Dorsolateral prefrontal cortex (tissue), 122 donors: ENCODE measurements at places on chromosomes 4 and X.
A peak's percentile ranks its signal among the peaks of the same experiment; 100 is the strongest.

- no peak for DNase-seq
Observed at GRCh38 chrX:132909643-132910042, 48.8 kb downstream of the HS6ST2 start.

- peak; percentile 39 for DNase-seq
Observed at GRCh38 chr4:150079081-150079581, 886 bp downstream of the DCLK2 start.

DNA sequence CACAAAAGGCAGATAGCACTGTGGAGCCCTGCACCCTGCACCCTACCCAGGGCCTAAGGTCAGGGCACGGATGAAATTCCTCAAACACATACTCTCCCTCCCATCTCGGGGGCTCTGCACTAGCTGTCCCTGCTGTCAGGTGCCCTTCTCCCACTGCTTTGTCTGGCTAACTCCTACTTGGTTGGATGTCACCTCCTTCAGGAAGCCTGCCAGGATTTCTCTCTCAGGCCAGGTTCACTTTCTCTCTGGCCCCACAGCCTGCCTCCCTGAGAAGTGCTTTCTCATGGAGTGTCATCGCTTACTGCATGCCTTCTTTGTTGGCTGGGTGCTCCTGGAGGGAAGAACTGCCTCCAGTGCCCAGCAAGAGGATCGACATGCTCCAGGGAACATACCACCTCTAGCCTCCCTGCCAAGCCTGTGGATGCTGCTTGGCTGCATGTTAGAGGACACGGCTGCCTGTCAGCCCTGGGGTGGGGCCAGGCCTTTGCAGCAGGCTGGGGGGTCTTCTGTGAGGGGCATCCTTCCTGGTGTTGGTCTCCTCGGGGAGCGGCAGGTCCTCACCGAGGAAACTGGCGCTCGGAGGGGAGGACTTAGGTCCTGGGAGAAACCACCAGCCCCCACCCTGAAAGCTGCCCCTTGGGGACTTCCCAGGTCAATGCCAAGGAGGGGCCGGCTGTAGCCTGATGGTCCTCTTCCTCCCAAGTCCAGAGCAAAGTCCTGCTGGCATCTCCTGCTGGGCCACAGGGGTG lies 15.0 kb downstream of the ABLIM2 start:
- no peak for DNase-seq

DNA sequence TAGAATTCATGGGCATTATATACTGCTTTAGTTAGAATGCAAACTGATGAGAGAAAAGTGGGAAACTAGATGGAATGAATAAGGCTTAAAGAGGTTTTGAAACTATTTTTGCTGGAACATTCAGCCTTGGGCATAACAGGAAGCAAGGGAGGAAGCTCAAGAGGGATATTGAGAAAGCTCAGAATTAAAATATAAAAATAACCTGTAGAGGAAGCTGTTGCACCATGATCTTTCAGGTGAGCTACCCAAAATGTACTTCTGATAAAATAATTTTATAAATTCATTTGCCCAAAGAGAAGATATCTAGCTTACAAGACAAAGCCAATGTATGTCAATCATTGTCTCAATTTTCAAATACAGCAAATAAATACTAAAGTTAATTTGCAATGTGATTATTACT lies 11.3 kb downstream of the GC start:
- no peak for DNase-seq

DNA sequence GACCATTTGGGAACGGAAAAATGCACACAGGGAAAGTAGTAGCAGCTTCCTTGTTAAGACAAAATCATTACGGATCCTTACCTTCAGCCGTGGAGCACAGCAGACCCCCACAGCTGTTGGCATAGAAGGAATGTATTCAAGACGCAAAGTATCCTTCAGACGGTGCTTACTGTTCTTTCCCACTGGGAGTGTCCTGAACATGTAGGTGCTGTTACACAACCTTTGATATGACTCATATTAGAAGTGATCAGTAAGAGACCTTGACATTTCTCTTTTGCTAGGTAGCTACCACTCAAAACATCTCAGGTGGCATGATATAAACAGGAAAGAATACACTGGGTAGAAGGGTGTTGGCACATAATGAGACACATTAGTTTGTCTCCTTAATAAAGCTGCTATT lies 154.0 kb upstream of the FMR1 start:
- no peak for DNase-seq

- no peak for DNase-seq
Observed at GRCh38 chr4:159308566-159309340, 205.9 kb downstream of the RAPGEF2 start.

DNA sequence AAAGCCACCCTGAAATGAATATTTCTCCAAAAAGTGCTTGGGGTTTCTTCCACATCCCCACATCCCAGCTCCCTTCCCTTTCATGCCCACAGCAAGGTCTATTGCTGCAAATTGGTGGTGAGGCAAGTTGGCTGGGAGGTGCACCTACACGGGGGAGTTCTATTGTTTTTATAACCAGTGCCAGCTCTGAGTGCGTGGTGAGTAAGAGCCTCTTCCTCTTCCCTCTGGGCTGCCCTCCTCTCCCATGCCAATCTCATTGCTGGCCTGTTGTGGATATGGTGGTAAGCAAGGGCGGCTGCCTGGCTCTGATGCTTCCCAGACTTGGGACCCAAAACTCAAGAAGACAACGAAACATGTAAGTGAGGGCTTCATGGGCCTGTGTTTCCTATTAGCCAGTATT lies 204.3 kb downstream of the SHROOM3 start:
- no peak for DNase-seq

DNA sequence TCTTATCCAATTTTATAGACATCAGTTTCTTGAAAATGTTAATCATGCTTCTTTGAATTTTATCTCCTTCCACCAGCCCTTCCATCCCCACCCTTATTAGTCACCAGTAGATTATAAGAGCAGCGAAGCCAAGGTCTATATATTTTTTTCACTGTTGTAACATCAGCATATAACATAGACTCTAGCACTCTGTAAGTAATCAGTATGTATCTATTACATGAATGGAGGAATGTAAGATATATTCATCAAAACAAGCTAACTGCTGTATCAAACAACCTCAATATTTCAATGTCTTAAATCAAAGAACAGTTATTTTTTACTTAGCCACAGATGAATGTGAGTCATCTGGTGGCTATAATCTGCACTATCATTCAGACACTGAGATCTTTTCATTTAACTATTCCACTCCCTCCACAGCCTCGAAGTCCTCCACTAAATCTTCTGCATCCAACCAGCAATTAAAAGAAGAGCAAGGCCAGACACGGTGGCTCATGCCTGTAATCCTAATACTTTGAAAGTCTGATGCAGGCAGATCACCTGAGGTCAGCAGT lies 178.9 kb downstream of the CENPC start:
- DNase-seq: no peak

- no peak for DNase-seq
Observed at GRCh38 chrX:112851161-112851779, 10.6 kb upstream of the AMOT start.

DNA sequence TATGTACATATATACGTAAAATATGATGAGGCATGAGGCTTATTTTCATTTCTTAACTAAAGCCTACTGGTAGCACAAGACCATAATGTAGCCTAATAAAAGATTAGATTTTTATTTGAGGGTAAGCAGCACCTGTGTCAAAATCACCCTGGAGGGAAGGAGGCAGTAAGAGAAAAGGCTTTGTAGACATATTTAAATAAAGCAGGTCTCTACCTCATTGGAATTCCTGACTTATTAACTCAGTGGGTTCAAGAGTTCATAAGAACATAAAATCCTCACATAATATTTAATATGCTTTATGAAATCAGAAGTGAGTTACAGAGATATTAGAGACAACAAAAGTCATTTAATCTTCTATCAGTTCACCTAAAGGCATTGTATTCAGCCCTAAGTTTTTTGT lies 261.6 kb upstream of the ANKRD50 start:
- DNase-seq: no peak

DNA sequence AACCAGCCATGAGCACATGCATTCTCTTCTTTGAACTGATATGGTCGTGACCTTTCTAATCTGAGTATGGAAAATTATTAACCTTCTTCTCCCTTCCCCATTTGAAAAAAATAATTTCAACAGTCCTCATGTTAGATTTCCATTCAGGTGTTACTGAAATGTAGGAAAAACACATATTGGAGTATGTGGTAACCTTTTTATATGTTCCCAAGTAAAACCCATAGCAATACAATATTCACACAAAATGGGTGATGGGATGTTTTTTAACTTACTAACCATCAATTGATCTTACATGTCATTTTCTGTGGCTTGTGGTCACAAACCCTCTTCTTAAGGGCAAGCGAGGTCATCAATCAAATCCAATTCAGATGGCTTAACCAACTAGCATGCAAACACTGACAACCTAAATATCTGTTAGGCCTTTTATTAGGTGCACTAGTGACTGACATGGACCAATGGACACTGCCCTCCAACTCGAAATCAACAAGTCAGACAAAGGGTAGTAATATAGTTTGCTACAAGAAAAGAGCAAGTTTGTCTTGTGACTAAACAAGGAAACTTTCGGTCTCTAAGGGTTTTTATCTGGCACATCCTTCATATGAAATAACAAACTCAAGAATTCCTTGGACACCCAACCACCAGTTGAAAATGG lies 74.3 kb downstream of the CAMK2D start:
- DNase-seq: no peak

DNA sequence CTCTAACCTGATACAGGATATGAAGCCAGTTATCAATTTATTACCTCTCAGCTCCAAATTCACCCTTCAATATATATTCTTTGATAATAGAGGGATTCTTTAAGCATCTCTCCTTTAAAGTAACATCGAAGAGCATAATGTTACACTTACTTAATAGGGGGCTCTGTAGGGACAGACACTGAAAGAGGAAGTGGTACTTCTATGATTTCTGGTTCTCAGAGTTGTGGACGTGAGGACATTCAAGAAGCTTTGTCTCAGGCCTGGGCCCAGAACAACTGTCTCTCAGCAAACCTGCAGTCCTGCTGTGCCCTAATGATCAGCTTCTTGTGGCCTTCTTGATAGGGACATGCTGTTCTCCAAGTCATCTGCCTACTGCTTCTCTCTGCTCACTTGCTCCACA lies 4.2 kb upstream of the ZXDB start:
- no peak for DNase-seq

- DNase-seq: no peak
Observed at GRCh38 chrX:3177851-3178250, 136.6 kb downstream of the ARSF start.
